ENCODE measurements at places on chromosomes 1 and 21.

- no peak for DNase-seq
These were observed 116.2 kb downstream of the PLXNA2 start for GRCh38 chr1:208127792-208128529.

- DNase-seq, result no peak
These were observed 238.0 kb downstream of the NTNG1 start for GRCh38 chr1:107378866-107379265.

DNA sequence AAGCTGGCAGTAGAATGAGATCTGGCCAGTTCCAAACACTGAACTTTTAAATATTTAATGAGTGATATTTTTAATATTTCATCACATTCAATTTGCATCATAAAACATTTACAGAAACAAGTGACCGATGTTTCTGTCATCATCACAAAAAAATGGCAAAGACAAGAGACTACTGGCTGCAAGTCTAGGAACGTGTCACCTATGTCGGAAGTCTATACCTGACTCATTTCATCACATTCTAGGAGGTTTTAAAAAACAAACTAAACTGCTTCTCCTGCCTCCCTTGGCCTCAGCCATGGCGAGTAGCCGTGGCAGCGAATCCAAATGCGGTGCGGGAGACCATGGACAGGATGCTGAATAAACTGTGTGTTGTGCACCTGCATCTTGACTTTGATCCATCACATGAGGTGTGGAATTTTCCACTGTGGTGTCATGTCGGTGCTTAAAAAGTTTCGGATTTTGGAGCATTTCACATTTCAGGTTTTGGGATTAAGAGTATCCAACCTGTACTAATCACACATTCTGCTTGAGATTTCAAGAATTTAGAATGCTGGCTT lies 43.1 kb downstream of the CLSTN1 start:
- DNase-seq, result no peak

DNA sequence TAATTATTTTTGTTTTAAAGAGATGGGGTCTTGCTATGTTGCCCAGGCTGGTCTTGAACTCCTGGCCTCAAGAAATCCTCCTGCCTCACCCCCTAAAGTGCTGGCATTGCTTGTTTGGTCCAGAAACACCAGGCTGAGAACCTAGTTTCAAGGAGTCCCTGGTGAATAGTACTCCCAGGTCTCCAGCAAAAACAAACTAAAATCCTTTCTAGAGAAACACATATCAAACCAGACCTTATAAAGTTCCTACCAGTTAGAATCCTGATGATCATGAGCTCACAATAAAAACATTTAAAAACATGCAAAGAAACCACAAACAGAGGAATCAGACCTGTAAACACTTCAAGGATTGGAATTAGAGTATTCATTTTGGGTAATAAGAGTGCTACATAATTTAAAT lies 34.4 kb upstream of the PADI1 start:
- no peak for DNase-seq

DNA sequence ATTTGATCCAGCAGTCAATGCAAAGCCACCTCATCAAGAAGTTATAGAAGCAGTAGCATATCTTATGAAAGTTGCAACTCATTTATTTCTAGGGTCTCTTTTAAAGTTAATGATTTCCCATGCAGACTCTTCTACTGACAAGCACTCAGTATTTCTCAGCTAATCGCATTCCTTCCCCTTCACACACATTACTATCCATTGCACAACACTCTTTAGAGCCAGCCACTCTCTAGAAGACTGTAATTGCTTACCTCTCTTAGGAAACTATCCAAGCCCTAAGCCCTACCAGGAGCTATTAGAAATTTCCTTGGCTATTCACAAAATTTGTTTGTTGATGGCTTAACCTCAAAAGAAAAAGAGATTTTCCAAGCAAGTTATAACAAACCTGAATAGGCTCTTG lies 106.0 kb downstream of the ADAMTS1 start:
- no peak for DNase-seq

DNA sequence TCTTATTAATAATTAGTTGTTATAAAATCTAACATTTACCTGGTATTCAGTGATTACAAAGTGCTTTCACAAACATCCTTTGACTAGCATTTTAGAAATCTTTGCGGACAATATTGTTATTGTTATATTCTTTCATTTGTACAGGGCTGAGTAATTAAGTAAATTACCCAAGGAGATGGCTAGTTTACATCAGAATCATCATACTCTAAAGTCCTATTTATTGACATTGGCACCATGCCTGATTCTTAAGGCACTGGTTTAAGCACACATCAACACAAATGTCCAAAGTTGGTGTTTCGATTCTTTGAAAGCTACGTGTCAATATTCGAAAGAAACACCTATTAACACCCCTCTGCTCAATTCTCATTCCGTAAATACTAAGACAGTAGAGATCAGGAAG lies 424.6 kb upstream of the CHRM3 start:
- DNase-seq, result no peak

- DNase-seq, result no peak
These were observed 5.9 kb downstream of the KIAA2013 start for GRCh38 chr1:11920239-11920903.

- DNase-seq, result no peak
These were observed 14.3 kb upstream of the ADAM30 start for GRCh38 chr1:119910618-119911017.

- no peak for DNase-seq
These were observed 37.6 kb downstream of the NDUFS5 start for GRCh38 chr1:39063775-39064174.

- DNase-seq, result no peak
These were observed 9.9 kb downstream of the KCNJ15 start for GRCh38 chr21:38266732-38267131.

GRCh38 chr1:199311478-199312262 lies 672.8 kb downstream of the PTPRC start:
- no peak for DNase-seq

DNA sequence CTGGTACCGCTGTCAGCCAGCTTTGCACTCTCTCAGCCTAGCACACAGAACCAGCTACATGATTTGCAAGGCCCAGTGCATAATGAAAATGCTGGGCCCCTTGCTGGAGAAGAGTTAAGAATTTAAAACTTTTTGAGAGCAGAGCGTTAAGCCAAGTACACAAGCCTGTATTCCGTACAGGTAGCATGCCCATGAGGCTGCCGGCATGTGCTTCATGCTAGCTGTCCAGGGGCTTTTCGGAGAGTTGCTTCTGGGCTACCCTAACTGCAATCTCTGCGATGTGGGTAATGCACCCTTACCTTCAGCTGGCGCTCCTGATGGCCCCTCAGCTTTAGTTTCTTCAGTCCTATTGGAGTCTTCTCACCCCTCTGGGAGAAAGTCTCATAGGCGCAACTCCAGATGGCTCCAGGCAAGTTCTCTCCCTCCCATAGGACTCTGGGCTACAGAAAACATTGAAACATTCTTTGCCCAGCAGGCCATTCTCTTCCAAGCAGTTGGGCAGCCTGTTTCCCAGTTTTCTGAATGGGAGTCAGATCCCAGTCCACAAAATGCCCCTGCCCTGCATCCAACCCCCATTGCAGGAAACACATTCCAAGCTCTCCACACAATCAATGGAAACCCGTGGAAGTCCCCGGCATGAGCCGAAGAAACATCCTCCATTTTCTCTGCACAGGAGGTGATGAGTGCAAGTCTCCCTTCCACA lies 5.7 kb upstream of the AKT3 start:
- no peak for DNase-seq

GRCh38 chr1:81690676-81691453 lies 109.9 kb upstream of the ADGRL2 start:
- no peak for DNase-seq

DNA sequence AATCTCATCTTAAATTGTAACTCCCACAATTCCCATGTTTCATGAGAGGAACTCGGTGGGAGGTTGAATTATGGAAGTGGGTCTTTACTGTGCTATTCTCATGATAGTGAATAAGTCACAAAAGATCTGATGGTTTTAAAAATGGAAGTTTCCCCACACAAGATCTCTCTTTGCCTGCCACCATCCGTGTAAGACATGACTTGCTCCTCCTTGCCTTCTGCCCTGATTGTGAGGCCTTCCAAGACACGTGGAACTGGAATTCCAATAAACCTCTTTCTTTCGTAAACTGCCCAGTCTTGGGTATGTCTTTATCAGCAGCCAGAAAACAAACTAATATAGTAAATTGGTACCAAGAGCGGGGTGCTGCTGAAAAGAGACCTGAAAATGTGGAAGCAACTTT lies 761.6 kb upstream of the RGS18 start:
- no peak for DNase-seq

- DNase-seq, result no peak
These were observed 73.0 kb upstream of the LAPTM5 start for GRCh38 chr1:30830537-30830936.

GRCh38 chr21:34649400-34649799 lies 19.4 kb upstream of the CLIC6 start:
- DNase-seq, result no peak

GRCh38 chr1:12083766-12084165 lies 20.7 kb downstream of the TNFRSF8 start:
- DNase-seq, result no peak

DNA sequence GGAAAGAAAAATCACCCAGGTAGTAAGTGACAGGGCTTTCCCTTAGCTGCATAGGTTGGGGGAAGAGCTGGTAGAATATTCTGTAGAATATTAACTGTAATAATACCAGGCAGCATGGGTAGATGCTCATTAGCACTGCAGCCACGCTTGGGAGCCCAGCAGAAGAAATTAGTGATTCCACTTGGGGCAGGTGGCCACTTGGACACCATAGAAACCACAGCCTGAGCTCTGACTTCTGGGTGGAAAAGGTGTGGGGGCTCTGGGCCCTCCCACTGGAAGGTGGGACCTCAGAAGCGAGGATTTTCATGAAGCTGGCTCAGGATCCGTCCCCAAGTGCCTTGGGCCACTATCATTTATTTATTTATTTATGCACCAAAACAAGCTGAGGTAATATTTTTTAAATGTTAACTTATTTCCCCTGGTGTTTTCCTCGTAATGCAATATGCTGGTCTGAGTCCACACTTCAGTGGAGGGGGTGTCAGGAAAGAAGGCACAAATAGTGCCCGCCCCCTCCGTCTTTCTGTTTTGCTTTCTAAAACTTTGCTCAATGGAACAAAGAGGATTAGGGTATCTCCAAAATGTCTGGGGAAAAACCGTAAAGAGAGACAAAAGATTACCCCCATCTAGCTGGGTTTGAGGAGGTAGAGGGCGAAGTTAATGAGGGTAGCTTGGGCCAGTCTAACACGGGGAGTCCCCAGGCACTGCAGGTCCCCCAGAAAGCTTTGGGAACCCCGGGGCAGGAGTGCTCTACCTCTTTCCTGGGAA lies 75.2 kb upstream of the GADD45A start:
- DNase-seq, result no peak

DNA sequence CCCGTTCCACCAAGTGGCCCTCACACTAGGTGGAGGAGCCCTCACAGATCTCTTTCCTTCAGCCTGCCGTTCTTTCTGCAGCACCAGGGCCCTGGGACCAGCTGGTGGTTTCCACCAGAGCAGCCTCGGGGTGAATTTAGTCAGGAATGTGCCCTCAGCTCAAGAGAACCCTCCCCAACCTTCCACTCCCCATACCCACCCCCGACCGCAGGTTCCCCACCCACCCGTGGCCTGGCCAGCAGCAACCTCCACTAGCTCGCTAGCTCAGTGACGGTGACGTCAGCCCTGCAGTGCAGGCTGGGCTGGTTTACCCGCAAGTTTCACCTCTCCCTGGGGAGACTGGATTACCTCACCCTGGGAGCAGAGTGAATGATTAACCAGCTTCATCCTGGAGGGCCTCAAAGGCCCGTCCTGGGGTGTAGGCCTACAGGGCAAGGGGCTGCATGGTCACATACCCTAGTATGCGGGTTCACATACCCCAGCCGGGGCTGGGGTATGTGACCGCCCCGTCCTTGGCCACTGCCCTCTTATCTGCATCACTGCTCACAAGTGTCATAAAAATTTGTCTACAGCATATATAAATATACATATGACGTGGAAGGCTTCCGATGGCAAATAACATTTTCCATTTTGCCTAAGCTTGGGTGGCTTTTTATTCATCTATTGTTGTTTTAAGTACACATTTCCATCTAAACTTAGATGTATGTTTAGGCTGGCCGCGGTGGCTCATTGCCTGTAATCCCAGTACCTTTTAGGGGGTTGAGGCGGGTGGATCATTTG lies 24.5 kb downstream of the ELF3 start:
- DNase-seq, result peak; percentile 94

- DNase-seq, result peak; percentile 62
These were observed 2.1 kb downstream of the FBLIM1 start for GRCh38 chr1:15760520-15761211.

DNA sequence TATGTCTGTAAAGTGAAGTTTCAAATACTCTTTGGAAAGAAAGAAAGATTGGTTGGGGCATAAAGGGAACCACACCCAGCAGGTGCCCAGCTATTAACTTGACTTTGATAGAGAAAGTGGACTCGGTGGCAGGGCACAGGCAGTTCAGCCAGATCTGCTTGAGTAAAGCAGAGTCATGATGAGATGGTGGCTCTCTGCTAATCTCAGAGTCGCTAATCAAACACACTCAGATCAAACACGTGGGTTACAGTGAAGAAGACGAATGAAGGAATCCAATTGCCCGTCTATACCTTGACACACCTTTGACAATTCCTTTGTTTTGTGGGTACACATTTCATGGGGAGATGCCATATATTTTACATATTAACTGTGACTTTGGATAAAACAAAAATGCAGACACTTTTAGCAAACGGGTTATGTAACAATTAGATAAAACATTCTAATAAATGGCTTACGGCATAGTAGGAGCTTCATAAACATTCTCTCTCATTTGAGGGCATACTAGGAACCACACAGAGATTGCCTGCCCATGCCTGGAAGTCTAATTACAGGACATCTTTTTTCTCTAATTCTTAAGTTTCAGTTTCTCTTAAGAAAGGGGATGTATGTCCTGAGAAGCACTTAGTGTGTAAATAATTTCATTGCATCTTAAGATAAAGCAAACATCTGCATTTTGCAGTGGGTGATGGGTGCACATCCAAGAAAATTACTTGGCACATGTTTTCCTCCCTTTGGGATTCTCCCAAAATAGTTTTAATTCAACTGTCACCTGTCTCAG lies 7.2 kb downstream of the CBR1 start:
- no peak for DNase-seq

DNA sequence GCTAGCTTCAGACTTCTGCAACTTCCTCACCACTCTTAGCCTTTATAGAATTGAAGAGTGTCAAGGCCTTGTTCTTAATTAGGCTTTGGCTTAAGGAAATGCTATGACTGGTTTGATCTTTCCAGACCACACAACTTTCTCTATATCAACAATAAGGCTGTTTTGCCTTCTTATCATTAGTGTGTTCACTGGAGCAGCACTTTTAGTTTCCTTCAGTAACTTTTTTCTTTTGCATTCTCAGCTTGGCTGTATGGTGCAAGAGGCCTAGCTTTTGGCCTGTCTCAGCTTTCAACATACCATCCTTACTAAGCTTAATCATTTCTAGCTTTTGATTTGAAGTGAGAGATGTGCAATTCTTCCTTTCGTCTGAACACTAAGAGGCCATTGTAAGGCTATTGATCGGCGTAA lies 8.6 kb downstream of the PRKACB start:
- no peak for DNase-seq

DNA sequence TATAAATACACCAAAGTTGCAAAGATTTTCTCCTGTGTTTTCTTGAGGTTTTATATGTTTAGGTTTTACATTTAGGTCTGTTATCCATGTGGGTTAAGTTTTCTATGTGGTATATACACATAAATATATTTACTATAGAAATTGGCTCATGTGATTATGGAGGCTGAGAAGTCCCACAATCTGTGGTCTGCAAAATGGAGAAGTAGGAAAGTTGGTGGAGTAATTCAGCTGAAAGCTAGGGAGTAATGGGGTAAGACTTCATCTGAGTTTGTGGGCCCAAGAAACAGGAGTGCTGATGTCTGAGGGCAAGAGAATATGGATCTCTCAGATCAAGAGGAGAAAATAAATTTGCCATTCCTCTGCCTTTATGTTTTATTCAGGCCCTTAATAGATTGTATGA lies 146.0 kb downstream of the GPATCH2 start:
- no peak for DNase-seq

GRCh38 chr1:17553975-17554700 lies 14.6 kb downstream of the ARHGEF10L start:
- no peak for DNase-seq

Measured in mucosa of descending colon (tissue), 3 donors.